CD8-positive, alpha-beta memory T cell (primary cell): ENCODE measurements at places on chromosomes 3 and 15. TPM values are rescaled to one million over a fixed set of nuclear protein-coding genes. Genes with fewer than 3 reads are reported as not detected.

Gene PAQR9
- total RNA-seq = not detected

Gene ZIC4
- total RNA-seq = not detected

Gene MOBP
- not detected for total RNA-seq

Gene LCTL
- total RNA-seq = not detected

Gene DALRD3
- total RNA-seq = 27.9 TPM

Gene AKAP13
- total RNA-seq = 113 TPM
